Chondrocyte (in vitro differentiated cells): ENCODE measurements at places on chromosomes 7 and 10.

- DNase-seq: no peak
Observed at GRCh38 chr10:12699781-12700556, 301.5 kb downstream of the CCDC3 start.

DNA sequence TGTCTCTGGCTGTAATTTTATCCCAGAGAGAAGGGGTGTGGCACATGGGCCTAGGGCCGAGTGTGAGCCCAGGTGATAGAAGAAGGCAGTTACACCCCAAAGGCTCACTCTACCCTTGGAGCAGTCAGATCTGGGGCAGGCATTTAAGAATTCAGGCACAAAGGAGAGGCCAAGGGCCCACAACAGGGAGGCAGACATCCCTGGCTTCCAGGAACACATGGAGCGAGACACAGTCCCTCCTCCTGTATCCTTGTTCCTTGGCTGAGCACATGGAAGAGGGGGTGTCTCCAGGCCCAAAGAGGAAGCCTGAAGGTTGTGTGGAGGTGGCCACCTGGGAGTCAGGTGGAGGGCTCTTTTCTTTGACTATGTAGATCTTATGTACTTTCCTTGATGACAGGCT, 286.2 kb downstream of the RPS24 start:
- no peak for DNase-seq

DNA sequence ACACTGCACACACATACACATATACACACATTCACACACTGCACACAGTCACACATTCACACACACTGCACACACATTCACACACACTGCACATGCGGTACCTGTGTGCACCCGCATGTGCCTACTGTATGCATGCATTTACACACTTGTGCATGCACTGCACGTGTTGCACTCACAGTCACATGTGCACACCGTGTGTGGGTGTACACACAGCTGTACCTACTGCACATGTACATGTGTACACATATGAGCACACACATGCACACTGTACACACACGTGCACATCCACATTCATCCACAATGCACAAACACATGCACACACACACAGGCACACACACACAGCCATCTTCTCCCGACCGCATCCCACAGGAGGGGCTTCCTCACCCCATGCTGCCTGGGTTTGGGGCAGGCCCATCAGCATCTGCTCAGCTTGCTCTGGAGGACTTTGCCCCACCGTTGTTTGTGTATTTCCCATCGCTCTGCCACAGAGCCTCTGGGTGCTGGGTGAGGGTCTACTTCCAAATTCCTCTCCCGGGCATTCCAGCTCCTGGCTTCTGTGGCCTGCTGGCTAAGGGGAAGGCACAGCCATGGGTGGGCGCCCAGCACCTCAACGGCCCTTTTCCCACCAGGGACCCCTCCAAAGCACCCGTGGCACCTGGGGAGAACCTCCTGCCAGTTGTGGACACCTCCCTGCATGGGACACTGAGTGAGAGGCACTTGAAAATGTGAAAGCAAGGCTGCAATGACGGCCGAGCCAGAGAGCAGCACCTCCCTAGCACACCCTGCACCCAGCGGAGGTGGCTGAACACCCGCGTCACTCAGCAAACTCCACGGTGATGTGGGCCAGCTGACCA, 324.3 kb downstream of the PTPRN2 start:
- DNase-seq: peak; percentile 76

GRCh38 chr10:129877773-129878371, 86.2 kb downstream of the EBF3 start:
- no peak for DNase-seq

- no peak for DNase-seq
Observed at GRCh38 chr7:155597753-155598140, 46.7 kb upstream of the RBM33 start.

- DNase-seq: no peak
Observed at GRCh38 chr10:124691002-124691401, 53.2 kb downstream of the FAM53B start.

DNA sequence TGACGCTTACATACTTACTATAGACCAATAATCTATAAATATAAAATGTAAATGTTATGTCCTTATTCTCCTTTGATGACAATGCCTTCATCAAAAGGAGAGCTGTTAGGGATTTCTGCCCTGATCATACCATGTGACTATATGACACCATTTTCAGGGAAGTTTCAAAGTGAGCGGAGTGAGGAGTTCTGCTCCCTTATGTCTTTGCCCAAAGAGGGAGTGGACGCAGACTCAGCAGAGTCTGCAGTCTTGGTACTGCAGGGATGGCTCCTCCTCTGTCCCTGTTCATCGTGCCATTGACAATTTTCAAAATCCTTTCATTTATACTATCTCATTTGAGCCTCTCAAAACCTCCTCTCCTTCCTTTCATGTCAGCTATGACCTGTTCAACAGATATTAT, 27.9 kb downstream of the HYAL4 start:
- DNase-seq: no peak

DNA sequence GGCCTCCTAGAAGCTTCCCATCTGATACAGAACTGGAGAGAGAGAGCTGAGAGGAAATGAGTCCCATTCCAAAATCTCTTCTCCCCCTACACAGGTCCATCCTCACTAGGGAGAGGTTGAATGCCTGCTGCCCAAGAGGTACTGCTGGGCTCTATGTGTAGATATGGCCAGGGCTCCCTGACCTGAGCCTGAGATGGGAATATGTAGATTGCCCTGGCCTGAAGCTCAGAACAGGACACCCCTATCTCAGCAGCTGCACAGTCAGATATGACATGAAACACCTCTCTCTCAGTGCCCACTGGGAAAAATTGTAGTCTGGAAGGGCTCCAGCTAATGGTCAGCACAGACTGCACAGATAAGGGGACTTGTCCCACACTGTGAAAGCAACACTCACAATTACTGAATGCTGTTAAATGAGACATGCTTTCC, 3.1 kb upstream of the IFIT1B start:
- no peak for DNase-seq

GRCh38 chr7:117531595-117532244, 51.9 kb downstream of the CFTR start:
- DNase-seq: no peak

DNA sequence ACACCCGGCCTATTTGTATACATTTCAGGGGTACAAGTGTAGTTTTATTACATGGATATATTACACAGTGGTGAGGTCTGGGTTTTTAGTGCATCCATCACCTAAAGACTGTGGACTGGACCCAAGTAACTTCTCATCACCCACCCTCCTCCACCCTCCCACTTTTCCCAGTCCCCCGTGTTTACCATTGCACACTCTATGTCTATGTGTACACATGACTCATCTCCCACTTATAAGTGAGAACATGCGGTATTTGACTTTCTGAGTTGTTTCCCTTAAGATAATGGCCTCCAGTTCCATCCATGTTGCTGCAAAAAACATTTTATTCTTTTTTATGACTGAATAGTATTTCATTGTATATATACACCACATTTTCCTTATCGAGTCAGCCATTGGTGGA, 98.9 kb upstream of the WAC start:
- no peak for DNase-seq

DNA sequence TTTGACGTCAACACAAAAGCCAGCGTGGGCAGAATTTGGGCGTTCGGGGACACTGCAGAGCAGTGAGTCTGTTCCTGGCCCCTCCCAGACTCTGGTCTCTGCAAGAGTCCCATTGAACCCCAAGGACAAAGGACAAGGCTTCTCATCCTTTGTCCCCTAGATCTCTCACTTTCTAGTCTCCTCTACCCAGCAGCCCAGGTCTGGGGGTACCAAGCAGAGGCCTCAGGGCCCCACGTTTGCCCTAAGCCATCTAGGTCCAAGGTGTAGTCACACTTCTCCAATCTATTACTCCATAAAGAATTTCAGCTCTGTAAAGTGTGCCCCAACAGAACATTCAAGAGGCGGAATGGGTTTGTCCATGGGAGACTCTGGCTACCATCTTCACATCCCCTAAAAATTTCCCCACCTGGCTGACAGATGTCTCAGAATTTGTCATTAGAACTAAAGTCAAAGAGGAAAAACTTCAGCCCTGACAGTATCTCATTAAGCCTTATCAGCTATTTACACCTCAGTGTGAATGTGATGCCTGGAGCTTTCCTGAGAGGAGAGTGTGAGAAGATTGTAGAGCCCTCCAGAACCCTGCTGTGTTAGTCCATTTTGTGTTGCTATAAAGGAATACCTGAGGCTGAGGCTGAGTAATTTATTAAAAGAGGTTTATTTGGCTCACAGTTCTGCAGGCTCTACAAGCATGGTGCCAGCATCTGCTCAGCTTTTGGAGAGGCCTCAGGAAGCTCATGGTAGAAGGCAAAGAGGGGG, 81.4 kb upstream of the HABP2 start:
- no peak for DNase-seq

GRCh38 chr10:123583639-123584418, 82.3 kb upstream of the GPR26 start:
- no peak for DNase-seq

GRCh38 chr10:51119441-51119840, 45.2 kb downstream of the PRKG1 start:
- no peak for DNase-seq

DNA sequence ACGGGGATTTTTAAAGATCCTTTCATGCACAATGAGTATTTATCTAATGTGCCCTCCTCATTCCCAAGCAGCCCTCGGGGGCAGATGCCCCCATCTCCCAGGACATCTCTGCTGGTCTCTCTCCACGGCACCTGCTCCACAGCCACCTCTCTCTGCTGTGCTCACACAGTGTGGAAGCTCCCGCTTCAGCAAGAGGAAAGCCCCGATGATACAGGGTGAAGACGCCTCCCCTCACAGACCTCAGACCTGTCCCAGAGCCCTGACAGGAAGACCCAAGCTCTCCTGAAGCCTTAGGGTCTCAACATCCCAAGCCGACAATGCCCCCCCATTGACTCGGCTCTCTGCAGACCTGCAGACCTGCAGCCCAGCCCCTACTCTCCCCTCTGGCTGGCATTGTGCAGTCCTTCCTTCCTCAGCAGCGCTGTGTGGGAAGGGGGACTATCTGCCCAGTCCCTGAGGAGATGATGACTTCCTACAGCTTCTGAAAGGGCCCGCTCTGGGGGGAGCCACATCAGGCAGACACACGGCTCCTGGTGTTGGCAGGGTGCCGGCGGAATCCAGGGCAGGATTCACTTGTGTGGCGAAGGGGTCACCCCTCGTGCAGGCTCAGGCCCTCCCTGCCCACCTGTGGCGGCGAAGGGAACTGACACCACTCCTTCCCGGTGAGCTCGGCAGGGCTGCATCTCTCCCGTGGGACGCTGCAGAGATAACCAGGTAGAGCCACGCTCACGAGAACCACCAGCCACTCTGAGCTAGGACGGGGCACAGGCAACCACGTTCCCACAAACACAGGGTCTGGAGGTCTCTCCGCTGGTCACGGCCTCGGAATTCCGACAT, 61.8 kb downstream of the PTPRN2 start:
- DNase-seq: peak; percentile 85

DNA sequence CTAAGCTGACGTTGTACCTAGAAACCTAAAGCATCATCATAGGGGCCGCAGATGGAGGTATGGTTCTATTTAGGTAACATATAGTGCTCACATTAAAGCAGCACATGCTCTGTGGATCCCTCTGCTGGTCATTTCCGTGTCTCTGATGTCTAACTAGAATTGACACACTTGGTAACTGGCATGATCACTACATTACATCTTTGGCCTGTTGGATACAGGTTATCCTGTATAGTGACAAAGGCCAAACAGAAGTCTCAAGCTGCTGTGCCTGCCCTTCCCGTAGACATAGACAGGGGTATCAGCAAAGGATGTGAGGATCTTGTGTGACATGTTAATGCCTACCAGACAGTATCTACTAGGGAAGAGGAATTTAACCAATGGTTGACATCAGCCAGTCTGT, 51.2 kb downstream of the KIF5B start:
- DNase-seq: no peak

DNA sequence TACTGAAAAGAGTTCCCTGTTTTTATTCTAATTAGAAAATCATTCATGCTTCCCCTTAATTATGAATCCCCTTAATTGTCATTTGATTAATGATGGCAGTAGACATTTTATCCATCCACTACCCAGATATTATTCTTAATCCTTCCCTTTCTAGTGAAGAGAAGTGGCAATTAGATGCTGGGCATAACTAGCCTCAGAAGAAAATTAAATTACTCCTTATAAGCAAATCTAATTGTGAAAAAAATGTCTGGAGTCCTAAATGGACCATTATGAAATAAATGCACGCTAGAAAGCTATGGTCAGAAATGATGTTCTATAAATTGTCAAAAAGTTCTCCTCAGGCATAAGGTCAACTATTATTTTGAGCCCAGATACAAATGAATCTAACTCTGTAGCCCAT, 4.5 kb downstream of the ABCB1 start:
- DNase-seq: no peak

GRCh38 chr10:77578583-77579227, 58.9 kb downstream of the KCNMA1 start:
- DNase-seq: no peak

DNA sequence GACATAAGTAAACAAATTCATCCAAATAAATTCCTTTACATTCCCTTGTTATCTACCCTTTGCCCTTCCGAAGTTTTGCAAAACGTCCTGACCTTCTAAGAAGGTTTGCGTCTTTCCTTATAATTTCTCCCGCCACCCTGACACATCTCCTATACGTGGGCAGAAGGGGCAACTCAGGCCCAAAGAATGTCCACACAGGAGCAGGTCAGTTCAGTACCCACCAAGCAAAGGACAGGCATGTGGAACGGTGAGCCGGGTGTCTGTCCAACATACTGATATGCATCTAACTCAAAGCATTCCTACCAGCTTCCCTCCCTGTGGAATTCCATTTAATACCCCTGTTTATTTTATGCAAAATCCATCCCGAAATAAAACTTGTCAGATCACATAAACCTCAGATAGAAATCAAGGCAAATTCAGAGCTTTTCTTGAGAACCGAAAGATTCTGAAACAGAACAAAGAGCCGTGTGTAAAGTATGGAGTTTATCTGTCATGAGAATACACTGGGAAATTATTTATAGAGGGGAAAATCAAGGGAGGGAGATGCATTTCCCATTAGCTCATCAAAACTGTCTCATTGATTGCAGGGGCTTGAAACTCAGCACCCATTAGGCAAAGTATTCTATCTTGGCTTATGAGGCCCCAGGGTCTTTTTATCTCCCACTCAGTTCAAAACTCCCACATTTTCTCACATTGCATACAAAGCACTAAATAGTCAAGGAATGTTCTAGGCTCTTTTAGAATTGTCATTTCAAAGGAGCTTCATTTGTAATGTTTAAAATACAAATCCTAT, 85.4 kb downstream of the GPR26 start:
- no peak for DNase-seq

- no peak for DNase-seq
Observed at GRCh38 chr7:47681249-47681810, 99.4 kb upstream of the TNS3 start.

DNA sequence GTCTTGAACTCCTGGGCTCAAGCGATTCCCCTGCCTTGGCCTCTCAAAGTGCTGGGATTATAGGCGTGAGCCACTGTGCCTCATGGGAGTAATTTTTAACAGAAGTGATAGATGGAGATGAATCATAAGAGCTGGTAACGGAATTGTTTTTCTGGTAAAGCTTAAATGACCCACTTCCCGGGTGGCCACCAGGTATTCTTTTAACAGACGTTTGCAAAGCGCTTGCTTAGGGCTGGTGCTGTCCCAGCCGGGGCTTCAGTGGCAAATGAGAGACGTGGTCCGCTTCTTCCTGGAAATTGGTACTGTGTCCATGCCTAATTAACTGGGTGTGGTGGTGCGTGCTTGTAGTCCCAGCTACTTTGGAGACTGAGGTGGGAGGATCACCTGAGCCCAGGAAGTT, 23.5 kb downstream of the CAMK1D start:
- peak; percentile 53 for DNase-seq

GRCh38 chr7:38351601-38352000, 78.2 kb upstream of the TARP start:
- DNase-seq: no peak

- DNase-seq: no peak
Observed at GRCh38 chr7:113652501-113652900, 266.3 kb downstream of the PPP1R3A start.

GRCh38 chr10:63707254-63707910, 186.2 kb downstream of the REEP3 start:
- DNase-seq: no peak
